Type B pancreatic cell (in vitro differentiated cells): ENCODE measurements at places on chromosomes 1 and 21. TPM values are rescaled to one million over a fixed set of nuclear protein-coding genes. Genes with fewer than 3 reads are reported as not detected.

The TNNI3K gene
- total RNA-seq = 0.69 TPM in 1 of 2 replicates, not detected in the other

The MXRA8 gene
- total RNA-seq = 17.6 and 78.1 TPM in 2 replicates

The TOE1 gene
- 10.4 and 12.6 TPM in 2 replicates for total RNA-seq

The LAPTM5 gene
- 0.24 and 0.29 TPM in 2 replicates for total RNA-seq

- H3K27ac ChIP-seq = no peak overlapping the region
- peaks cover 5% of the 10 kb centered on the region for H3K27me3 ChIP-seq
- H3K36me3 ChIP-seq = no peaks in the 10 kb centered on the region
- peak overlapping the region; percentile 10 for H3K4me3 ChIP-seq
- H3K4me1 ChIP-seq = peaks cover 15% of the 10 kb centered on the region
- no peak for DNase-seq
Measured at GRCh38 chr1:40848530-40849189, 13.5 kb downstream of the CITED4 start.

DNA sequence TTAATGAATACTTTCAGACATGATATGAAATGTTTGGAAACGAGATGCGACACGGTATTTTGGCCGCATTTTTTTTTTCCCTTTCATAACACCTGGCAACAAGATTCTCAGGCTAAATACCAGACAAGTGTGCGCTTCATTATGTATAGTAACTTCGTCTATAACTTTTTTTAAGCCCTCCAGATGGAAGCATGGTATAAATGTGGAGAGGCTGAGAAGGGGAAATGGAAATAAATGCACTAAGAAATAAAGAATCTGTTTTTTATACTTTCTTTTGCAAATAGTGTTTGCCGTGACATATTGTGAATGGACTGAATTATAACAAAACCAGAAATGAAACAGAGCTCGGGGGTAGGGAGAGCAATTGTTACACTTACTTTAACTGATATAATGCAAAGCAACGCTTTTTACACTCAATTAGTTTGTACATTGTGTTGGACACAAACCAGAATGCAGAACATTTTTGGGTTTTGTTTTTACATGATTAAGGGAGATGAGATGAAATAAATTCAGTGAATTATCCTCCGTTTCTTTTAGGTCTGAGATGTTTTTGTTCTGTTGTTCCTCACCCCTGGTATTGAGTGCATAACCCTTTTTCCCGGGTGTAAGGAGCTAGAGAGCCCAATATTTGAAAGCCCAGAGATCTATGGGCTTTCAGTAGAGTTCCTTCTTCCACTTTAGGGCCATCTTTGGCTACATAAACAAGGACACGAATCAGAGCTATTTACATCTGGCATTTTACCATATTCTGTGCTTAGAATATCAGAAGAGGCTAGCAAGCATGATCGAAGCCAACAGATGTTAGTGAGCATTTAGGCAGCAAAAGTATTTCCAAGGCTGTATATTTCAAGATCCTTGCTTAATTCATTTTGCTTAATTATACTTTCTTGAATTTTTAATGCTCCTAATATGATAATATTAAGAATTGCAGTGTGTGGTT lies 478.0 kb downstream of the CAMTA1 start:
- H3K4me3 ChIP-seq = no peak overlapping the region
- no peak overlapping the region for H3K27ac ChIP-seq
- peaks cover 3% of the 10 kb centered on the region for H3K36me3 ChIP-seq
- no peak for DNase-seq
- peaks cover 6% of the 10 kb centered on the region for H3K27me3 ChIP-seq
- peaks cover 13% of the 10 kb centered on the region for H3K4me1 ChIP-seq

DNA sequence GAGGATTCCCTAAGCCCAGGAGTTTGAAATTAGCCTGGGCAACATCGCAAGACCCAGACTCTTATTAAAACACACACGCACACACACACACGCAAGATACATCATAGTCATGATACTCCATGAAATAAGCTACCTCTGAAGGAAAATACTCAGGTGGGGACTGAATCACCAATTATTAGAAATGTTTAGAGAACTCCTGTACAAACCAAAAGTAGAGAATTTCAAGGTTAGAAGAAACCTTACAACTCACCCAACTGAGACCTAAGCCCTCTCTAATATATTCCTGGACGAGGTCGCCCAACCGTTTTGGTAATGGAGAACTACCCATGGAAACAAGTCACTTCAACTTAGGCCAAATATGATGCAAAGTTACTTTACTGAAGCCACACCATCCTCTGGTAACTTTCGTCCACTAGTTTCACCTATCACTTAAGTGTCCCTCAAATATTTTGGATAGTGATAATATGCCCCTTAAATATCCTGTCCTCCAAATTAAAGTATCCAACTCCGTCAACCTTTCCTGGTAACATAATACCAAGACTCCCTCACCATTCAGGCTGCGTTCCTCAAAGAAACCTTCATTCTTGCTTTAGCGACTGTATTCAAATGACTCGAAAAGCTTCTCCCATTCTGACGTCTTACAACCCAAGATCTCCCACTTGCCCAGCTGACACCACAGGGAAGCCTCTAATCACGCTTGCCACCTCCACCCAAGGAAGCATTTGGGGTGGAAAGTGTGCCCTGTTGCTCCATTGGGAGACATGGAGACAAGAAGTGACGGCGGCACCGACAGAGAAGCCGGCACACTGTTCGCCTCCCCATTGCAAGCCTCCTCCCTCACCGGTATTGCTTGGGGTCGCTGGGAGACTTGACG lies 856 bp downstream of the NRDC start:
- no peak for DNase-seq
- peaks cover 7% of the 10 kb centered on the region for H3K36me3 ChIP-seq
- H3K4me1 ChIP-seq = peaks cover 5% of the 10 kb centered on the region

- peaks cover 25% of the 10 kb centered on the region for H3K27me3 ChIP-seq
- no peaks in the 10 kb centered on the region for H3K4me1 ChIP-seq
- DNase-seq = no peak
- H3K27ac ChIP-seq = no peak overlapping the region
- H3K4me3 ChIP-seq = no peak overlapping the region
- no peaks in the 10 kb centered on the region for H3K36me3 ChIP-seq
Measured at GRCh38 chr1:209590405-209590804, 6.9 kb downstream of the CAMK1G start.

DNA sequence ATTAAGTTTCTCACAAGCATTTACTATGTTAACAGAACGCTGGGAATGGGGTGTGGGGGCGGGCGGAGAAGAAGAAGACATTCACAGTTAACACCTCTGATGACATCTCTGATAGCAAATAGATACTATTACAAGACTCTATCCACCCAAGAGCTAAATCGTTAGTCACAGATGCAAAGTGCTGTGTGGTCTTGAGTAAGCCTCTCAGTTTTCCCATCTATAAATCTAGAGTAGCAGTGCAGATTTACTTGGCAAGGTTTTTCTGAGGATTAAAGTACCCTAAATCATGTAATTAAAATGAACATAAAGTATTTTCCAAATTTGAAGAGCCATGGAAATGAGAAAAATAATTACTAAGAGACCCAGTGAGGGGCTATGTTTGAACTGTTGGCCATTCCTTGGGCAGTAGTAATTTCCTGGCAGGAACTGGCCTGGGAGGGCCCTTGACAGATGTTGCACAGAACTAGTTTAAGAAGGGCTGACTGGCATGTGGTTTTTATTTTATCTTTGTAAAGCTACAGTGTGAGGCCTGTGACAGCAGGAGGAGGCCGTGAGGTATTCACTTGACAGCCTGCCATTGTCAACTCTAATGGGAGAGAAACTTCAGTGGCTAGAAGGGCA lies 58.7 kb upstream of the APOBEC4 start:
- no peak for DNase-seq
- no peaks in the 10 kb centered on the region for H3K36me3 ChIP-seq
- H3K27me3 ChIP-seq = peaks cover 5% of the 10 kb centered on the region
- H3K4me3 ChIP-seq = no peak overlapping the region

DNA sequence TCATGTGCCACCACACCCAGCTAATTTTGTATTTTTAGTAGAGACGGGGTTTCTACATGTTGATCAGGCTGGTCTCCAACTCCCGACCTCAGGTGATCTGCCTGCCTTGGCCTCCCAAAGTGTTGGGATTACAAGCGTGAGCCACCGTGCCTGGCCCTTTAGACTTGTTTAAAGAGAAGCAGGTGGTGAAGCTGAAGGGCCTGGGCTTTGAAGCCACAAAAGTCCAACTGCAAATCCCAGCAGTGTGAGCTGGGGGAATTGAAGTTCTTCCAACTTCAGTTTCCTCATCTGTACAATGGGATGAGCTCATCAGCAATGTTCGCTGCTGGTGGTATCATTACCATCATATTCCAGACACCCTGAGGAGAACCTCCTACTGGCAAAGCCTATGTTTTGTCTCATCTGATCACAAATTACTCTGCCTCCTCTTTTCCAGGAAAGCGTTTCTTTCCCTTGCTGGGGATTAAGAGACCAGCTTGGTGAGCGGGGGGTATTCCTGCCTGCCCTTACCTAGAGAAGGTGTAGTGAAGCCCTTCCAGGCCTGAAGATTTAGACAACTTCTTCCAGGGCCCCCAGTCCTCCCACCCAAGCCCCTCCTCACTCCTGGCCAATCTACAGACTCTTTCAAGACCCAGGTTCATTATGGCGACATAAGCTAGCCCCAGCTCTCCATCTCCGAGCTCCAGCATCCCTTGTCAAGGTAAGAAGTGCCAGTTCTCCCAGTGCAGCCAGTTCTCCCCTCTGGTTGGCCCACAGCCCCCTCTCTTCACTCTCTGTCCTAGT lies 2.4 kb upstream of the SHISA4 start:
- peak overlapping the region; percentile 18 for H3K27ac ChIP-seq
- DNase-seq = no peak
- H3K4me3 ChIP-seq = no peak overlapping the region
- peaks cover 5% of the 10 kb centered on the region for H3K4me1 ChIP-seq
- peaks cover 34% of the 10 kb centered on the region for H3K27me3 ChIP-seq

DNA sequence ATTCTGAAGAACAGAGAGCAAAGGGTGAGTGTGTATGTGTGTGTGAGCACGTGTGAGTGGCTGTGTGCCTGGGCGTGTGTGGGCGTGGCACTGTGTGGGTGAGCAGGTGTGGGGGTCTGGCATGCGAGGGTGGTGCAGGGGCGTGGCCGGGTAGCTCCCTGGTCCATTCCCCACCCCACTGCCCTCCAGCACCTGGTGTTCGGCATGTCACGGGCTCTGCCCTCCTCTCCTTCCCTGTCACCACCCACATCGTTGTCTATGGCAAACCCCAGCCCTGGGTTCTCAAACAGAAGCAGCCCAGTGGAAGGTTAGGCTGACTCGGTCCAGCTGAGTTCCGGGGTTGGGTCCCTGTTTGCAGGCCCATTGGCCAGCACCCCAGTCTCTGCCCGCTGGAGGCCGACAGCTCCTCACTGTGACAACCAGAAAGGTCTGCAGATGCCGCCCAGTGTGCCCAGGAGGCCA lies 39.8 kb downstream of the UBE2G2 start:
- peak; percentile 64 for DNase-seq
- peaks cover 3% of the 10 kb centered on the region for H3K27me3 ChIP-seq
- H3K4me3 ChIP-seq = no peak overlapping the region
- H3K4me1 ChIP-seq = peaks cover 11% of the 10 kb centered on the region
- H3K36me3 ChIP-seq = no peaks in the 10 kb centered on the region

DNA sequence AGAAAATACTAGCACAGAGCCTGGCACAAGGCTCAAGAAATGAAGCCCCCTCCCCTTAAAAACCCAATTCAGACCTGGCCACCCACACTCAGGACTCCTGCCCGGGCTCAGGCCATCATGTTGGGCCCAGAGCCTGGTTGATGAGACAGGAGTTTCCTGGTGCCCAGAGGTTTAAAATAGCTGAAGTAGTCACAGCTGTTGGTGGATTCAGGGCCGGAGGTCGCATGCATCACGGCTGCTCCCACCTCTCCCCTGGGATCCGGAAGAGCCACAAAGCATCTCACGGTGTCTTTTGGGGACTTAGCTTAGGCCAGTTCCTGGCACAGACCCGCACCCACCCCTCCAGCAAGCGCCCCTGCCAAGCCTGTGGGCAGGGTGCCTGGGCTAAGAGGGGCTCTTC lies 2.6 kb upstream of the PADI2 start:
- H3K27me3 ChIP-seq = peaks cover 32% of the 10 kb centered on the region
- DNase-seq = no peak
- H3K4me1 ChIP-seq = peaks cover 28% of the 10 kb centered on the region
- no peak overlapping the region for H3K4me3 ChIP-seq
